ENCODE measurements at places on chromosomes 4 and X. TPM values are rescaled to one million over a fixed set of nuclear protein-coding genes. Genes with fewer than 3 reads are reported as not detected.

DNA sequence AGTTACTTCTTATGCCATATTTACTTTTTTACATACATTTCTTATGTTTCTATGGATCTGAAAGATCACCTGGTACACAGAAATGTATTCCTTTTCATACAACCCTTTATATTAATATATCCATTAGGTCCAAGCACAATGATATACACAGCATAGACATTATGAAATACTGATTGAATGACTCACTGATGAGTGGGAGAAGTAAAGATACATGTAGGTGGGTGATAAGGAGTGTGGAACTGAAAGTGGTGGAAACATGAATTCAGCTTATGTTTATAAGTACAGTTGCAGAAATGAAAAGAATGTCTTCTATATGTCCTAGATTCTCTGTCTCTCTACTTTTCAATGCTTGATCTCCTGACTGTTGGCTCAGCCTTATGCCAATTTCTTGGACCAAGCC, 87.9 kb downstream of the YIPF7 start:
- no peak overlapping the region for H3K27ac ChIP-seq
- no peaks in the 10 kb centered on the region for H3K36me3 ChIP-seq
- H3K27me3 ChIP-seq: no peaks in the 10 kb centered on the region

The PCDH18 gene
- 8.8 TPM for total RNA-seq

The TSPAN6 gene
- 3.3 TPM for total RNA-seq

DNA sequence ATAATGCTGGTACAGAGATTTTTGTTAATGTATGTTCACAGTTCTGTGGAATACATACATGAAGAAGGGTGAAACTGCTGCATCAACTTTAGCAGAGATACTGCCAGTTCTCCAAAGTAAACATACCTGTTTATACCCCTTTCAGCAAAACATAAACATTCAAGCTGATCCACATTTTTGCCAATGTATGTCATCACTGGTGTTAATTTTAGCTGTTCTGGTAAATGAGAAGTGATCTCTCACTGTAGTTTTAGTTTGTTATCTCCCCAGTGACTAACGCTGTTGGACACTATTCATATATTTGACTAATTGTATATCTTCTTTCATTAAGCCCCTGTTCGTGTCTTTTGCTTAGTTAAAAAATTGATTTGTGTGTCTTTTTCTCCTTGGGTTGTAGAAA, 82.0 kb downstream of the HAUS3 start:
- H3K4me3 ChIP-seq: no peak overlapping the region
- no peaks in the 10 kb centered on the region for H3K4me1 ChIP-seq
- no peak overlapping the region for H3K27ac ChIP-seq

DNA sequence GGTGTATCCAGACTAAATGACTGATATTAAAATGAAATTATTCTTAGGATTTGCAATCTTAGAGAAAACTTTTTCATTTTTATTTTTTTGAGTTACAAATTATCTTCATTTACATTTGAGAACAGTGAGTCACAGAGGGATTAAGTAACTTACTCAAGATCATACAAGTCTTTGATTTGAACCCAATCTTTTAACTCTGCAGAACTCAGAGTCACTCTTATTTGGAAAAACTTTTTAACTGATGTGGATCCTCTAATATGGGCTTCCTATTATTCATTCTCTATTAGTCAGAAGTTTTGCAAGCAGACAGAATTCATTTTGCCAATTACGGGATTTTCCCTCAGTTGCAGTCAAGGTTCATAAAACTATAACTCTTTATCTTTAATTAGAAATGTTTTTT, 20.1 kb downstream of the HPRT1 start:
- H3K4me1 ChIP-seq: no peaks in the 10 kb centered on the region
- no peaks in the 10 kb centered on the region for H3K36me3 ChIP-seq
- no peak for DNase-seq
- no peak overlapping the region for H3K4me3 ChIP-seq
- no peaks in the 10 kb centered on the region for H3K27me3 ChIP-seq

DNA sequence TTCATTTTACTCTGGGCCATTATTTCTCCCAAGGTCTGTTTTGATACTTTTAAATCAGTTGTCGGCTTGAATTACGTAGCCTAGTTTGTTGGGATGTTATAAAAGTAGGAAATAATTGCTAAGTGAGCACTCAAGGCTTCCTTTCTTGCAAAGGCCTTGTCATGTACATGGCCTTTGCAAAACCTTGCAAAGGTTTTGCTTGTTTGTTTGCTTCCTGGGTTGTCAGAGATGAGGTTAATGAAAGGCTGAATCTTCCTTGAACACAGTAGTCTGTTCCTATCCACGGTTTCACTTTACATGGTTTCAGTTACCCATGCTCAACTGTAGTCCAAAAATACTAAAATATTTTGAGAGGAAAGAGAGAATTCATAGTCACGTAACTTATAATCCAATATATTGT, 113.5 kb downstream of the NAA11 start:
- H3K27me3 ChIP-seq: no peaks in the 10 kb centered on the region
- no peaks in the 10 kb centered on the region for H3K4me1 ChIP-seq

DNA sequence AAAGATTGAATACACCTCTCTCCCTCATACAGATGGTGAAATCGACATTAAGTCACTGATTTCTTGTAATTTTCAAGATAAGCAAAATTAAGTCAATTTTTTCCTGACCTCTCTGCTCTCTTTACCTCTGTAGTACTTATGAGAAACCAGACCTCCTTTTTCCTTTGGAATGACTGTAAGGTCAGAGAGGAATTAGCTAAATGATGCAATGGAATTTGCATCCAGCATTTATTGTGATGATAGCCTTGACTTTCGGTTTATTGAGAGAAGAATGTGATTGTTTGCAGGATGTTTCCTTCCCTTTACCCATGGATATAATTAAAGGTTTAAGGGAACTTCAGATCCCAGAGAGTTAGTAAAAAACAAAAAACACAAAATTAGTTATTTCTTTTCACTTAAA, 22.4 kb downstream of the STK26 start:
- H3K4me3 ChIP-seq: no peak overlapping the region
- no peaks in the 10 kb centered on the region for H3K36me3 ChIP-seq
- DNase-seq: no peak
- no peak overlapping the region for H3K27ac ChIP-seq
- peaks cover 10% of the 10 kb centered on the region for H3K27me3 ChIP-seq

DNA sequence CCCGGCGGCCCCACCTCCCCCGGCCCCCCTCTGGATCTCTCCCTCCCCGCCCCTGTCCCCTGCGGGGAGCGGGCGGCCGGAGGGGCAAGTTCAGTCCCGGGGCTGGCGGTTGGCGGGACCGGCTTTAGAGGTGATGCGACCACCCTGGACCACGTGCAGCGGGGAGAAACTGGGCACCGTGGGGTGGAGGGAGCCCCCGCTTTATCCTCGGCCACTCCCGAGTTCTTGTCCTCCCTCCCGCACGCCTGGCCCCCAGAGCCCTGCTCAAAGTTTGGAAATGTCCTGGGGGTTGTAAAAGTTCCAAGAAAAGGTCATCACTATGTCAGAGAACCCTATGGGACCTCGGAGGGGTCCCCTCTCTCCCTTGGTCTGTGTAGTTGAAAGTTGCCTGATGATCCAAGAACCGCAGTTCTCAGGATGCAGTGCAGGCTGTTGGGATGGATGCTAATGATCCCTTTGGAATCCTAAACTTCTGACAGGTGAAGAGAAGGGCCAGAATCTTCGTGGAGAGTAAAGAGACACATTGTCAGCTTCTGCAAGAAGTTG, 411 bp upstream of the VEGFC start:
- peak overlapping the region; percentile 82 for H3K4me3 ChIP-seq
- DNase-seq: no peak
- H3K4me1 ChIP-seq: peaks cover 8% of the 10 kb centered on the region
- no peaks in the 10 kb centered on the region for H3K27me3 ChIP-seq
- H3K36me3 ChIP-seq: no peaks in the 10 kb centered on the region
- peak overlapping the region; percentile 43 for H3K27ac ChIP-seq

The PCDH7 gene
- total RNA-seq: 0.62 TPM

DNA sequence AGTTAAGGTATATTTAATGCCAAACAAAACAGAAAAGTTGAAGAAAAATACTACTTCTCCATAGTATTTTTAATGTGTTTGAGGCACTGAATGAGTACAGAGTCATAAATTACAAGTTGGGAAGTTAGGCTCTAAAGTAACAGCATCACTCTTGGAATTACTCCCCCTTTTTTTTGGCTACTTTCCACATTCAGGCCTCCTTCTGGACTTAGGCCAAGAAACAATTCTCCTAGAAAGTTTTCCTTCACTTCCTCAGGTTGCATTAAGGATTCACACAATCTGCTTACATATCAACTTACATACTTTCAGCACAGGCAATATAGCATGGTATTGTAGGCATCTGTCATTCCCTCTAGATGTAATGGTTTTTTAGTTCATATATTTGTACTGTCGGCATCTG, 52.1 kb downstream of the TMEM165 start:
- peaks cover 6% of the 10 kb centered on the region for H3K36me3 ChIP-seq
- no peaks in the 10 kb centered on the region for H3K4me1 ChIP-seq
- no peak overlapping the region for H3K27ac ChIP-seq
- DNase-seq: no peak
- H3K27me3 ChIP-seq: no peaks in the 10 kb centered on the region
- H3K4me3 ChIP-seq: no peak overlapping the region
